ENCODE measurements at places on chromosomes 3 and 15. TPM values are rescaled to one million over a fixed set of nuclear protein-coding genes. Genes with fewer than 3 reads are reported as not detected.
A peak's percentile ranks its signal among the peaks of the same experiment; 100 is the strongest.

DNA sequence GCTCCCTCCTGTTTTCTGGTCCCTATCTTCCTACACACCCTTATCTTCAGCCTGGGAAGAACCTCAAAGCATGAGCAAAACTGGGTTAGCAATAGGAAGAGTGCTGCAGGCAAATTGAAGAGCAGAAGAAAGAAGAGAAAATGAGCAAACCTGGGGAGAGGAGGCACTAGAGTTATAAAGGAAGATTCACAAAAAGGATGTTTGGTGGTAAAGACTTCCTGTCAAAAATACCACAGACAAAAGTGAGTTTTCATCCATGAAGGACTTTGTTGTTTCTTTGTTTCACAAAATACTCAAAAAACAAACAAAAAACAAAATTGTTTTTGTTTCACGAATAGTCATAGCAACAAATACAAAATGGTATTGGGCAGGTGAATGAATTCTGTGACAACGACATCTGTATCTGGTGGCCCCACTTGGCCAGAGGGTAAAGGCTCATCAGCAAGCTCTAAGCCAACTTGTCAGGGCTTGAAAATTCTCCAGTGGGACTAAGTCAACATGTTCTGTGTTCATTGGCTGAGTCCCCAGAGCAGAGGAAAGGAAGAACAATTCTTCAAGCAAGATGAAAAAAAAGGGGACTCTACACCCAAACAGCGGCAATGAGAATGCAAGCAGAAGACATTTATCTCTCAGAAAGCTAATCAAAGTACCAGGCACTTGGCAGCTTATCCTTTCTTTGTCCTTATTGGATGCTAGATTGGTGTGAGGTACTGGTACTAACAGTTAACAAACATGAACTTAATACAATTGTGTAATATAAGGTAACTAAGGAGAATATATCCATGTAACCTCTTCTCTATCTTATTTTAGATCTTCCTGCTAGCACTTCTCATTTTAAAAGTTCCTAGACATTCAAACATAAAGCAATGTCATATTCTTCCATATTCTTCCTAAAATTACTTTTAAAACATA is 9.7 kb downstream of the ATP8B4 start:
- DNase-seq, result no peak
- H3K4me1 ChIP-seq, result peaks cover 6% of the 10 kb centered on the region
- H3K27me3 ChIP-seq, result no peaks in the 10 kb centered on the region
- no peak overlapping the region for H3K27ac ChIP-seq
- no peaks in the 10 kb centered on the region for H3K36me3 ChIP-seq

DNA sequence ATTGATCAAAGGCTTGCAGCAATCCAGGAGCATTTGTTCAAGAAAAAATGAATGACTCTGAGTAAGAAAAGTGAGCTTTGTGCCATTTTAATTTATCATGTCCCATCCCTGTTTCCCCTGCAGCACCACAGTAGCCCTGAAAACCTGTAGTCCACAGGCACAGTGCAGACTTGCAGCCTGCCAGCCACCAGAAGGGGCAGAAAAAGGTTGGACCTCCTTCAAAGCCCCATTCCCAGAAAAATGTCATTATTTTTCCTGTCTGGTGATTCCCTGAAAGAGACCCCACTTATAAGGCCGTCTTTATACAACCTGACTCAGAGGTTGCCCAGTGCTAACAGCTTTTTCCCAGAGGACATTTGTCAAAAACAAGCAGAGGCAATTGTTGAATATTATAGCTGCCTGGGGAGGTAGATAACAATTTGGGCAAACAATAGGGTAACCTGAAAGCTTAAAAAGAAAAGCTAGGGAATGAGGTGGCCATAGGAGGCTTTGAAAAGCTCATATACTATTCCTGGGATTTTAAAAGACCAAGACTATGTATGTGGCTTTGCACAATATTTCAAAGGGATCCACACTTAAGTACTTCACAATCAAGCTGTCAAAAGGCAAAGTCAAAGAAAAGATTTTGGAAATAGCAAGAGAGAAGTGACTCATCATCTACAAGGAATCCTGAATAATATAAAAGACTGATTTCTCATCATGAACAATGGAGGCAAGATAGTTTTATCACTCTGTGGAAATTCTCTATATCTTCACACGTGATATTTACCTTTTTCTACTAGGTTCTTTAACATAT is 136.8 kb upstream of the PLXNA1 start:
- no peak overlapping the region for H3K4me3 ChIP-seq
- H3K27me3 ChIP-seq, result no peaks in the 10 kb centered on the region
- no peaks in the 10 kb centered on the region for H3K4me1 ChIP-seq
- DNase-seq, result no peak
- H3K27ac ChIP-seq, result no peak overlapping the region

The ZIC1 gene
- not detected for polyA plus RNA-seq

The TEX55 gene
- not detected for polyA plus RNA-seq

GRCh38 chr3:100102757-100103156 is 11.5 kb downstream of the FILIP1L start:
- no peaks in the 10 kb centered on the region for H3K27me3 ChIP-seq
- H3K36me3 ChIP-seq, result no peaks in the 10 kb centered on the region
- peaks cover 24% of the 10 kb centered on the region for H3K4me1 ChIP-seq
- DNase-seq, result no peak
- H3K4me3 ChIP-seq, result no peak overlapping the region
- no peak overlapping the region for H3K27ac ChIP-seq

GRCh38 chr3:165642761-165643420 is 194.3 kb downstream of the BCHE start:
- H3K36me3 ChIP-seq, result no peaks in the 10 kb centered on the region
- H3K4me3 ChIP-seq, result no peak overlapping the region
- DNase-seq, result peak; percentile 76
- H3K27me3 ChIP-seq, result no peaks in the 10 kb centered on the region

The GP5 gene
- not detected for polyA plus RNA-seq

DNA sequence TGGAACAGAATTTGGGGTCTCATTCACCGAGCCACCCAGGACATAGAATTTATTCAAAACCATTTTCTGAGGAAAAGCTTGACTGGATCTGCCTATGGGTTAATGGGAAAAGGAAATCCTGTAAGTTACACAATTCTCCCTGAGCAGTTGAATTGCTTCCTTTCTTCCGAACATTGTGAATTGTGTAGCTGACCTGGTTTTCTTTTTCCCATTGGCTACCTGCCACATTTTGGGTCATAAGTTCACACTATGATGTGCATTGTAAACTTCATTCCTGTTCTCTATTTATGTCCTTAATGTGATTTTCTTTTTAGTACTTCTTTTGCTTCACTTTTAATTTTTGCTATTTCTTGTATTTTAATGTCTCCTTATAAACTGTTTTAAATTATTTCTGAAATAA is 386.0 kb upstream of the LRRC3B start:
- no peak overlapping the region for H3K27ac ChIP-seq
- H3K36me3 ChIP-seq, result no peaks in the 10 kb centered on the region
- peak; percentile 17 for DNase-seq
- H3K4me1 ChIP-seq, result no peaks in the 10 kb centered on the region
- H3K27me3 ChIP-seq, result no peaks in the 10 kb centered on the region
- no peak overlapping the region for H3K4me3 ChIP-seq

DNA sequence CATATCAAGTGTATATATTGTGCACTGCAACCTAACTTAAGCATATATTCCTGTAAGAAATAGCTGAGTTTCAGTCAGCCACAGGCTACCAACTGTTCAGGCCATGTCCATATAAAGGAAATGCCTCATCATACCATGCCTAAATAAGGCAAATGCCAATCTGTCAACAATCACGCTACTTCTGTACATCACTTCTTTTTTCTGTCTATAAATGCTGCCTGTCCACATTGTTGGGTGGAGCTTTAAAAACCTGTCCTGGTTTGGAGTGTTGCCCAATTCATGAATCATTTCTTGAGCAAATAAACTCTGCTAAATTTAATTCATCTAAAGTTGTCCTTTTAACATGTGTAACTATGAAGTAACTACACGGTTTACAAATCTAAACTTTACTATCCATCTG is 1091.9 kb downstream of the NSUN3 start:
- H3K4me3 ChIP-seq, result no peak overlapping the region
- H3K27ac ChIP-seq, result no peak overlapping the region
- no peaks in the 10 kb centered on the region for H3K36me3 ChIP-seq
- H3K4me1 ChIP-seq, result no peaks in the 10 kb centered on the region
- no peak for DNase-seq

The JAGN1 gene
- 69.7 TPM for polyA plus RNA-seq

DNA sequence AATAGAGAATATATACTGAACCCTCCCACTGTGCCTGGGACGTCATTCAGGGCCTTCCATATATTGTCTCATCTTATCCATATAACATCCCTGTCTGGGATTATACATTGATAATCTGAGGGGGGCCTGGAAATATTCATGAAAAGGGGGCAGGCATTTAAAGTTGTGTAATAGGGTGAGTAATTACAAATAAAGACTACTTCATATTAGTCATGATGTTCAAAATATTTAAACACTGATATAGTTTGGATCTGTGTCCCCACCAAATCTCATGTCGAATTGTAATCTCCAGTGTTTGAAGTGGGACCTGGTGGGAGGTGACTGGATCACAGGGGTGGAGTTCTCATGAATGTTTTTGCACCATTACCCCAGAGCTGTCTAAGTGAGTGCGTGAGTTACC is 97.8 kb downstream of the AQP9 start:
- H3K36me3 ChIP-seq, result no peaks in the 10 kb centered on the region
- H3K4me1 ChIP-seq, result no peaks in the 10 kb centered on the region
- no peak for DNase-seq
- H3K27ac ChIP-seq, result no peak overlapping the region
- no peak overlapping the region for H3K4me3 ChIP-seq

The BFSP2 gene
- not detected for polyA plus RNA-seq

DNA sequence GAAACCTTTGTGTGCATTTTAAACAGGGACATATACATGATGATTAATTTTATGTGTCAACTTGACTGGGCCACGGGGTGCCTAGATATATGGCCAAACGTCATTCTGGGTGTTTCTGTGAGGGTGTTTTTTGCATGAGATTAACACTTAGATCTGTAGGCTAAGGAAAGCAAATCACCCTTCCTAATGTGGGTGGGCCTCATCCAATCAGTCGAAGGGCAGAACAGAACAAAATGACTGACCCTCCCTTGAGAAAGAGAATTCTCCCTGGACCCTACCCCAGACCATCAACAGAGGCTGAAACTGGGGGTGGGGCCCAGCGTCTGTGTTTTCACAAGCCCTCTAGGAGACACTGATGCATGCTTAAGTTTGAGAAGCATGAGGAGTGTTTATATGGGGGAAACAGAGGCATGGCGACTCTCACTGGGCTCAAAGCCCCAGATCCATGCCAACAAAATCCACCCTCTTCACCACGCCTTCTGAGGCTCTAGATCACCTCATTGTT is 56.2 kb downstream of the ITGA11 start:
- no peak overlapping the region for H3K4me3 ChIP-seq
- H3K36me3 ChIP-seq, result no peaks in the 10 kb centered on the region
- no peak overlapping the region for H3K27ac ChIP-seq
- DNase-seq, result no peak
- no peaks in the 10 kb centered on the region for H3K27me3 ChIP-seq

DNA sequence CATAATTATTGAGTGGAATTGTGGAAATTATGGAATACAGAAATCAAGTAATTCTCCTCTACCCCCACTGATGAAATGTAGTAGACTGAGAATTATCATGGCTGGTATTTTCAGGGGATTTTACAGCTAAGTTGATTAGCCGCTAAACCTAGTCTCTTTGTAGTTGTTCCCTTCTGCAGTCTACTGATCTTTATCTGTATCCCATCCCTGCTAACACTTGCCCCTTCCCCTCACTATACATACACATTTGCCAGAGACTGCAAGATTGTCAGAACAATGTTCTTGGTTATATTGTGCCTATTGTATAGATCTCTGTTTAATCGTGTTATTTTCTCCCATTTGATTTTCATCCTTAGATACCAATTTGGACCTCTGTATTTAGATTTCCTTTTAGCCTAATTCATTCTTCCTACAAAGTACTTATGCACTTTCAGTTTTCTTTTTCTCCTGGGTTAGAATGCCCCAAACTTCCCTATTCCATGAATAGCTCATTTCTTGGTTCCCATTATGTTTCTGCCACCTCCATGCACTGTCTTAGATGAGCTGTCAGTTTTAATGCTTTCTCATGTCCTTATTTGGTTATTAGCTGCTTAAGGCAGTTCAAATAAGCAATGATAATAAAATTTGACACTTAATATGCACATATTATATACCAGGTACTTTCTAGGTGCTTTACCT is 86.9 kb downstream of the CDIN1 start:
- H3K4me1 ChIP-seq, result no peaks in the 10 kb centered on the region

DNA sequence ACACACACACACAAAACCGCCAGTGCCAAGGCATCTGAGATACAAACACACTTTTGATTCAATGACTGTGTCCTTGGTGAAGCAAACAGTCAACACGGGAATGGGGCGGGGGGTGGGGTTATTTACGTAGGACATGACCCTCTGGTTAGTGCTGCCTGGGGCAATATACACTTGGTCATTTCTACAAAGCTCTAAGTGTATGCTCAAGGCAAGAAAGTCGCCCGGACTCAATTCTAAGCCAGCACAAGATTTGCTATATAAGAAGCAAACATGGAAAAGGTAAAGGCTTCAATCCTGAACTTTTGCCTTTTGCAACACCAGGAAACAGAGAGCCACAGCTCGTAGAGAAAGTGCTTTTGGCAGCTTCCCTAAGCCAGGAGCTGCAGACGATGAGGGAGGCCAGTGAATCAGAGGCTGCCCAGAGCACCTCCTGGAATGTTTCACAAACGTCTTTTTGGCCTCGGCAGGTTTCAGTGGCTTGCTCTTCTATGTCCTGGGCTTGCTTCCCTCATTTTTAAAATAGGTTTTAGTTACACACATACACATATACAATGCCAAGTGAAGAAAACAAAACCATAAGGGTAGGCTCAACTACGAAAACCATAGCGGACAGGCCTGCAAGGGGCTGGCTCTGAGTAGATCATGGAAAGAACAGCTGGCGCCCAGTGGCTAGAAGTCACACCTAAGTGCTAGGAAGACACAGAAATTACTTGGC is 73.6 kb downstream of the TM4SF4 start:
- peaks cover 24% of the 10 kb centered on the region for H3K4me1 ChIP-seq
- no peaks in the 10 kb centered on the region for H3K27me3 ChIP-seq
- no peak overlapping the region for H3K4me3 ChIP-seq
- H3K27ac ChIP-seq, result peak overlapping the region; percentile 87
- peak; percentile 78 for DNase-seq

Data from adrenal gland (tissue), 19 donors.